ENCODE measurements at places on chromosomes 12 and 14. TPM values are rescaled to one million over a fixed set of nuclear protein-coding genes. Genes with fewer than 3 reads are reported as not detected.

DNA sequence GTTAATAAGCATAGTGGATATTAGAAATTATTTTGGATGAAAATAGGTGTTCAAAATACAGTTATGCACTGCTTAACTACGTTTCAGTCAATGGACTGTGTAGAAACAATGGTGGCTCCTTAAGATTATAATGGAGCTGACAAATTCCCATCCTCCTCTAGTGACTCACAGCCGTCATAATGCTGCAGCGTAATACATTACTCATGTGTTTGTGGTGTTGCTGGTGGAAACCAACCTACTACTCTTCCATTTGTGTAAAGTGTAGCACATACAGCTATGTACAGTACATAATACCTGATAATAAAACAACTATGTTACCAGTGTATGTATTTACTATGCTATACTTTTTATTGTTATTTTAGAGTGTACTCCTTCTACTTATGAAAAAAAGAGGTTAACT, 111.2 kb upstream of the TMCC3 start:
- H3K4me3 ChIP-seq, result no peak overlapping the region
- H3K4me1 ChIP-seq, result peaks cover 26% of the 10 kb centered on the region
- no peak overlapping the region for H3K27ac ChIP-seq
- no peak for DNase-seq
- no peaks in the 10 kb centered on the region for H3K27me3 ChIP-seq

DNA sequence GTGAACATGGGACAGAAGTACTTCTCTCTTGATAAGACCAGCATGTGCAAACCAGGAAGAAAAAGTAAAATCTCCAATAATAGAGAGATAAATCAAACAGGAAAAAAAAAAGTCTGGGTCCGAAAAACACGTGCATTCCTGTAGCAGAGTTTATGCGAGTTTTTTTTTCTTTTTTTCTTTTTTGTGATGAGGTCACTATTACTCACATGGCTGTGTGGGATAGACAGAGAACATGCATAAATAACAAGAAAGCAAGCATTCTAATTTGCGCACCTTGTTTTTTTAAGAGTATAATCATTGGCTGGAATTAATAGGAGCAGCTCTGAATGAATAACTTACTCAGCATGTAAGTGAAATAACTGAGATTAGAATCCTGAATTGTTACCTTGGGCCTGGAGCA, 91.9 kb upstream of the CPM start:
- H3K4me1 ChIP-seq, result no peaks in the 10 kb centered on the region
- no peak overlapping the region for H3K27ac ChIP-seq
- peaks cover 6% of the 10 kb centered on the region for H3K36me3 ChIP-seq

GRCh38 chr14:105085766-105086165, 20.5 kb upstream of the GPR132 start:
- H3K4me3 ChIP-seq, result no peak overlapping the region
- DNase-seq, result no peak
- peak overlapping the region; percentile 39 for H3K27ac ChIP-seq
- no peaks in the 10 kb centered on the region for H3K36me3 ChIP-seq
- peaks cover 23% of the 10 kb centered on the region for H3K4me1 ChIP-seq

DNA sequence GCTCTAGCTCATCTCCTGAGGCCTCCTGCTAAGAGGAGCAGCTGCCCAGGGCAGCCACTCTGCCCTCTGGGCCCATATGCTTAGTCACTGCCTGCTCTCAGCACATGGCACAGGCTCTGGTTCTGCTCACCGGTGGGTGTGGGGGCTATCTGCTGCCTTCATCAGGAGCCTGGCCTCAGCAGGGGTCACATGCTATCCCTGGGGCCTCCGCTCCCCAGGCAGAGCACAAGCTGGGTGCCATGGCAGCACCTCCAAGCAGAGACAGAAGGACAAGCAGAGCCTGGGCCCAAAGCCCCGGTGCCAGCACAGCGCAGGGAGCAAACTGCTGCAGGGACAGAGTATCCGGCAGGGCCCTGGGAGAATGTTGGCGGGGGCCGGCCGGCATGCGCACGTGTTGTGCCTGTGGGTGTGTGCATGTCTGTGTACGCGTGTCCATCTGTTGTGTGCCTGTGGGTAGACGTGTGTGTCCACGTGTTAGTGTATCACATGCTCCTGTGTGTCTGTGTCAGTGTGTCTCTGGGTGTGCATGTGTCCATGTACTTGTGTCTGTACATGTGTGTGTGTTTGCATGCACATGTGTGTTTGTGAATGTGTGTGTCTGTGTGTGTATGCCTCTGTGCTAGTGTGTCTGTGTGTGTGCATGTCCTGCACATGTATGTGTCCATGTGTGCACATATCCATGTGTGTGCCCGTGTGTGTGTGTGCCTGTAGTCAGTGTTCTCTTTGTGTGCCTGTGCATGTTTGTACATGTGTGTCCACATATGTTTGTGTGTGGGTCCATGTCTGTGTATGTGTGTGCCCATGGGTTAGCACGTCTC, 326.9 kb downstream of the TMEM121 start:
- H3K27ac ChIP-seq, result peak overlapping the region; percentile 94
- H3K27me3 ChIP-seq, result no peaks in the 10 kb centered on the region
- peaks cover 17% of the 10 kb centered on the region for H3K36me3 ChIP-seq
- H3K4me3 ChIP-seq, result peak overlapping the region; percentile 100
- no peak for DNase-seq

DNA sequence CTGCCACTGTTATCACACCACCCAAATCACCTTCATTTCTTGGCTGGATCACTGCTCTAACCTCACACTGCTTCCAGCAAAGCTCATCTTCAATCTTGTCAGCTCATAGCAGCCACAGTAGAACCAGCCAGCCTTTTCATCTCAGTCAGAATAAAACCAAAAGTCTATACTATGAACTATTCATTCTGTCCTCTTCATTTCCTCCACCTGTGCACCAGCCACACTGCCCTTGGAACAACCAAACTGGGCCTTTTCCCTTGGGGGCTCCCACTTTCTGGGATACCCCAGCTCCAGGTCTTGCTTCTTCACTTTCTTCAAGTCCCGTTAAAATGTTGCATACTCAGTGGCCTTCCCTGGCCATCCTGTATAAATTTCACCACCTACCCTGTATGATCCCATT, 234.4 kb upstream of the DAAM1 start:
- no peak overlapping the region for H3K4me3 ChIP-seq
- no peak for DNase-seq
- H3K4me1 ChIP-seq, result no peaks in the 10 kb centered on the region

- no peaks in the 10 kb centered on the region for H3K4me1 ChIP-seq
- DNase-seq, result no peak
- peaks cover 6% of the 10 kb centered on the region for H3K27me3 ChIP-seq
Measured at GRCh38 chr14:70857496-70857890, 48.2 kb upstream of the MAP3K9 start.

DNA sequence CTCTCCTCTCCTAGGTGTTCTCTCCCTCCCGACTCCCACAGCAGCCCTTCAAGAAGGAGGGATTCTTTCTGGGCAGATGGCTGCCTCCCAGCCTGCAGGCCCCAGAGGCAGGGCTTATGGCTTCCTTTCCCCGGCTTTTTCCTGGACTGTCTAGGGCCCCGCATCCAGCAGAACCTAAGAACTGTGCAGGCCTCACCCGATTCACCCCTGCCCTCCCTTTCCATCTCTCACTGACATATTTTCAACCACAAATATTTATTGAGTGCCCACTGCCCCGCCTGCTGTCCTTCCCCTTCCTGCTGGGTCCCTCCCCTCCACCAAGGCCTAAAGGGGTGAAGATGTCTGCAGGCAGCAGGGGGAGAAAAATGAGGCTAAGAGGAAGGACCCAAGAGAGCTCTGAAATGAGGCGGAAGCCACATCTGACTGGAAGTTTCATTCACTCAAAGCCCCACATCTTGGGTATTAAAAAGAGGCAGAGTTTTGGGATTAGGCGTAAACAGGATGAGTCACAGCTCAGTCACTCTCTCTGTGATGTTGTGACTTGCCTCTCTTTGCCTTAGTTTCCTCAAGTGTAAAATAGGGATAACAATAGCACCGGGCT, 2.9 kb downstream of the SCNN1A start:
- no peaks in the 10 kb centered on the region for H3K36me3 ChIP-seq
- H3K4me3 ChIP-seq, result no peak overlapping the region
- H3K4me1 ChIP-seq, result peaks cover 6% of the 10 kb centered on the region
- H3K27me3 ChIP-seq, result peaks cover 66% of the 10 kb centered on the region
- DNase-seq, result no peak

DNA sequence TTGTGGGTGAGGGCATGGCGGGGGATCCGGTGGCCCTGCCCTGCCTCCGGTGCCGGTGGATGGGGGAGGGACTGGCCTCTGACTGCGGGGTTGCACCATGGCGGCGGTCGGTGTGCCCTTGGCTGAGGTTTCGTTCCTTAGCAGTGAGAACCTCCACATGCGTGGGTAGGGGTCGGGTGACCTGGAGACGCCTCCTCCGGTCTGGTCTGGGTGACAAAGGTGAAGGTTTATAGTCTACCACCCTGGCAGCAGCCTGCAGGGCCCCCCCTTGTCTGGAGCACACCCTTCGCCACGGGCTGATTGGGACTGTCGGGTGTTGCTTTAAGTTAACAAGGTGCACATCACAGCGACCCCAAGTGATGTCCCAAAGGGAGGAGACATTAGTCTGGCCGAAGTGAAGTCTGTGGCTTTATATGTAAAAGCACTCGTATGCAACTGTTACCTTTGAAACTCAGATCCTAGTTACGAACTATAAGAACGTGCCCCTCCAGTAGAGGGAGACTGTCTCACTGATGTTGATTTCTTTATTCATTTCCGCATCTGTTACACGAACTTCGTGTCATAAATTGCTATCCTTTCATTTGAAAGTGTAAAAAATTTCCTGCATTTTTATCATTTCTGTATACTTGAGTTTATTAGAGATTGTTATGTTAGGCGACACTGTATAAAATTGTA, 74.4 kb downstream of the WDR20 start:
- H3K36me3 ChIP-seq, result peaks cover 5% of the 10 kb centered on the region
- H3K4me3 ChIP-seq, result no peak overlapping the region
- DNase-seq, result no peak
- H3K27ac ChIP-seq, result no peak overlapping the region

DNA sequence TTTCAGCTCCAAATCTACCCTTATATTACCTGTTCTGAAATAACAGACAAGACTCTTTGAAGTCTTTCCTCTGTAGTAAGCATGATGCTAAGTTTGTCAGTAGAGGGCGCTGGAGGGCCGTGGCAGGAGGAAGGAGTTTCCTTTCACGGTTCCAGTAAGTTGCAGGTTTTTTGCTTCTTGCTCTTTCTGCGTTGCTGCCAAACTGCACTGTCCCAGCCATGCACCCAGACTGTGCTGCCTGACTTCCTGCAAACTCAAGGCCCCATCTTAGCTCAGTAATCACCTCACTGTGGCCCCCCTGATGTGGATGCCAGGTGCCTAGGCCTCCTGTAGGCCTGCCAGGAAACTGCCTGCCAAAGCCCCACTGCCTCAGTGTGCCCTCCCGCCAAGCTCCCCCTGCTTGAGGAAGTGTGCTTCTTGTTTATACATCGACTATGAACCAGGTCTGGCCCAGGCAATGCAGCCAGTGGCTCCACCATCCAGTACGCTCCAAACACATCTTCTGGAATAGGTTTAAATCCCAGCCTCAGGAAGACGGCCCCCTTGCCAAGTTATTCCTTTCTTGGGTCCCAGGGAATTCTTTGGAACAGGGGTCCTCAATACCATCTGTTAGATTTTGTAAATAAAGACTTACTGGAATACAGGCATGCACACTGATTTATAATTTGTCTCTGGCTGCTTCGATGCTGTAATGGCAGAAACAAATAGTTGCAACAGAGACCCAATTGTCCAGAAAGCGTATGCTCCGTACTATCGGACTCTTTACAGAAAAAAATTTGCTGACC, 193.7 kb upstream of the LRIG3 start:
- DNase-seq, result no peak
- peaks cover 5% of the 10 kb centered on the region for H3K27me3 ChIP-seq
- no peak overlapping the region for H3K4me3 ChIP-seq
- no peaks in the 10 kb centered on the region for H3K4me1 ChIP-seq

GRCh38 chr12:22206111-22206728, 128.3 kb downstream of the ST8SIA1 start:
- no peak overlapping the region for H3K4me3 ChIP-seq
- no peak for DNase-seq
- H3K36me3 ChIP-seq, result peaks cover 11% of the 10 kb centered on the region

DNA sequence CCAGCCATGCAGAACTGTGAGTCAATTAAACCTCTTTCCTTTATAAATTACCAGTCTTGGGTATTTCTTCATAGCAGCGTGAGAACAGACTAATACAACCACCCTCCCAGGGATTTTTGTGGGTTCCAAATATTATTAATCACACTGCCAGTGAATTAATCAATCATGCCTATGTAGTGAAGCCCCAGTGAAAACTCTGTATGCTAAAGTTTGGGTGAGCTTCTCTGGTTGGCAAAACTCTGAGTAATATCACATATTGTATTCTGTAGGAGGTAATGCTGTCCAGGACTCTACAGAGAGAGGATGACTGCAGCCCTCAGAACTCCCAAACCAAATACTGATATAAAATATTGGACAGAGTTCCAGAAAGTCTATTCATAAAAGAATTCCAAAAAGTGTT, 216.9 kb downstream of the RPAP3 start:
- H3K4me3 ChIP-seq, result no peak overlapping the region
- H3K36me3 ChIP-seq, result no peaks in the 10 kb centered on the region
- no peak overlapping the region for H3K27ac ChIP-seq
- H3K27me3 ChIP-seq, result peaks cover 22% of the 10 kb centered on the region
- no peak for DNase-seq
- no peaks in the 10 kb centered on the region for H3K4me1 ChIP-seq

GRCh38 chr14:26394150-26394810, 203.6 kb downstream of the NOVA1 start:
- H3K27ac ChIP-seq, result no peak overlapping the region
- no peak for DNase-seq
- H3K4me1 ChIP-seq, result no peaks in the 10 kb centered on the region
- no peak overlapping the region for H3K4me3 ChIP-seq
- no peaks in the 10 kb centered on the region for H3K27me3 ChIP-seq

DNA sequence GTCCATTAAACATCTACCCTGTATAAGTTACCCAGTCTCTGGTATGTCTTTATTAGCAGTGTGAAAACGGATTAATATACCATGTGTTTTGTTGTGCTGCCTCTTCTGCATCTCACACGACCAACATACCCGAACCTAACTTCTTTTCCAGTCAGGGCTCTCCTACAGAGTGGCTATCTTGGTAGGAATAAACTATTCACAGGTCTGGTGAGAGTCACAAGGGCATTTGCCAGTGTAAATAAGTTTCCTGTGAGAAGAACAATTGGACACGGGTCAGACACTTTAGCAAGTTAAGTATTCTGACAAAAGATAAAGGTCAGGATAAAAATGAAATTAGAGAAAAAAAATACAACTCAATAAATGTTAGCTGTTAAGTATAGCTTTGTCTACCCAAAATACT, 60.9 kb downstream of the MYF5 start:
- no peaks in the 10 kb centered on the region for H3K4me1 ChIP-seq
- H3K36me3 ChIP-seq, result no peaks in the 10 kb centered on the region
- no peak for DNase-seq
- no peaks in the 10 kb centered on the region for H3K27me3 ChIP-seq
- no peak overlapping the region for H3K4me3 ChIP-seq
- no peak overlapping the region for H3K27ac ChIP-seq

GRCh38 chr14:24274101-24274543, 2.7 kb upstream of the RABGGTA start:
- peak; percentile 70 for DNase-seq
- H3K4me3 ChIP-seq, result peak overlapping the region; percentile 66
- peak overlapping the region; percentile 95 for H3K27ac ChIP-seq
- no peaks in the 10 kb centered on the region for H3K27me3 ChIP-seq
- peaks cover 57% of the 10 kb centered on the region for H3K4me1 ChIP-seq
- peaks cover 4% of the 10 kb centered on the region for H3K36me3 ChIP-seq

The PTCSC3 gene
- not detected for polyA plus RNA-seq

The LBHD2 gene
- polyA plus RNA-seq, result not detected

The GLS2 gene
- polyA plus RNA-seq, result 1.9 TPM

The CELA1 gene
- not detected for polyA plus RNA-seq

The GRIN2B gene
- not detected for polyA plus RNA-seq

The C12orf50 gene
- polyA plus RNA-seq, result not detected
